NCI-H69 (cell line): ENCODE measurements at places on chromosomes 6 and 20.
A peak's percentile ranks its signal among the peaks of the same experiment; 100 is the strongest.

DNA sequence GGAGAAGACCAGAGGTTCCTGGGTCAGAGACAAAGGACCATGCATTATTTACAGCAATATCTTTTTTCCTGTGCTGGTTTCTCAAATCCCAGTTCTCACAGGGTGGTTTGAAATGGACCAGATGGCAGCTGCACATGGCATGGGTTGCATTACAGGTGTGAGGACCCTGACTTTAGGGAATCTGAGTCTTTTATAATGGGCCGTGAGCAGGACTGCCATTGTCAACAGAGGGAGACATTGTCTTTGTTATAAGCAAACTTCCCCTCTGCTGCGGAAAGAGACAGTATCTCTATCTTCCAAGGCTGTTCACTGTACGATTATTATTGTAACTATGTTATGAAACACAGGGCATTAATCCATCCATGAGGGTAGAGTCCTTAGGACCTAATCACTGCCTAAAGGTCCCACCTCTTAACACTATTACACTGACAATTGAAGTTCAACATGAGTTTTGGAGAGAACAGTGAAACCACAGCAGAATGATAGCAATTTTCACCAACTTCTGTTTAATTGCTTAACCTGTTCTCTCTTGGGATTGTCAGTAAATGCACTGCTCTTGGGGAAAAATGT, 156.1 kb upstream of the AGPAT4 start:
- DNase-seq = peak; percentile 50

- peak; percentile 67 for DNase-seq
Measured at GRCh38 chr6:145569140-145569539, 166.2 kb downstream of the EPM2A start.

DNA sequence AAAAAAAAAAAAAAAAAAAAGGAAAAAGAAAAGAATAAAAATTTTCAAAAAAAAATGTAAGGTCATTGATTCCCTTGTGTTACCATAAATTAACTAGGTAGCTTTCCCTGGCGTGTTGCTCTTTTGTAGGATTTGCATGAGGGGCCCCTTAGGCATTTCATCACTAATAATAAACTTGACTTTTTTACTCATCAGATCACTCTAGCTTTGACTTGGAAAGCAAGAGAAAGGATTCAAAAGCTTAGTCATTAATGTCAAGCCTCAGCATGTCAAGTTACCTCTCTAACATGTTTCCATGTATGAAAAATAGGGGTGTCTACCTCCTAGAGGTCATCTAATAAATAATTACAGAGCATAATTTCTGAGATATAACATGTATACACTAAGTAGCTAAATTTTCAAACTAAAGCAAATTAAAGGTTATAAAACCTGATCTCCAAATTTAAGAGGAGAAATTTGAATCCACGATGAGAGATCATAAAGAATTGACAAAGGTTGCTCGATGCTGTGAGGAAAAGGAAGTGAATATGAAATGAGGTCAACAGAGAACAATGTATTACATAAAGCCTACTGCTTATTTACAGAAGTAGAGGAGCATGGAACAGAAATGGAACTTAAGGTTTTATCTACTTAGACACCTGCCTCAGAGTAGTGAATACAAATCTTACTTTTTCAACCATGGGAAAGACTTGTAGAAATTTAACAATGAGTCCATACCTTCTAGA, 86.8 kb downstream of the ARHGAP18 start:
- no peak for DNase-seq

- no peak for DNase-seq
Measured at GRCh38 chr6:73471686-73472290, 10.3 kb downstream of the MTO1 start.

DNA sequence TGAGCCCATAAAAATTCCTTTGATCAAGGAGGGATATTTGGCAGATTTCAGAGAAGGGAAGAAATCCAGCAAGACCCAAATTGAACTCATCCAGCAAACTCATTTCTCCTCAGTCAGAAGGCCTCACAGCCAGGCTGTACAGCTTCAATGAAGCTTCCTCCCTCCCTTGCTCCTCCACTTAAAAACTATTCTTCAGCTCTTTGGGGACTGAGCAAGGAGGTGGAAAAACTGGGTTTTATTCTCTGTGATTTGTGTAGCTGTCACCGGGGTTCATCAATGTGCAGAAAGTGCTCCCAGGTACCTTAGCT, 158.7 kb upstream of the ZNF184 start:
- no peak for DNase-seq

DNA sequence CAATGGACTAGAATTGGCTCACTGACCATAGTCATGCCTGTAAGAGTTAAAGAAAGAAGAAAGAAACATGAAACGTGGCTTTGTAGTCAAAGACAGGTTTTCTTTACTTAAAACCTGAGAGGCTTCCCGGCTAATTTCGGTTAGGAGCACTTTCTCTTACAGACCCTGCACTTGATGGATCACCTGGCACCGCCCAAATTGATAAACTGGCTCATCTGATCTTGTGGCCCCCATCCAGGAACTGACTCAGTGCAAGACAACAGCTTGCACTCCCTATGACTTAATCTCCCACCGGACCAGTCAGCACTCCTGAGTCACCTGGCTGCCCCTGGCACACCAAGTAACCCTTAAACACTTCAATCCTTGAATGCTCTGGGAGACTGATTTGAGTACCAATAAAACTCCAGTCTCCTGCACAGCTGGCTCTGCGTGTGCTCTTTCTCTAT, 12.3 kb downstream of the TMEM14B start:
- peak; percentile 27 for DNase-seq

- no peak for DNase-seq
Measured at GRCh38 chr20:36856195-36856594, 19.7 kb upstream of the TLDC2 start.

GRCh38 chr6:136983687-136984086, 61.1 kb downstream of the IL20RA start:
- DNase-seq = no peak

- no peak for DNase-seq
Measured at GRCh38 chr20:49343246-49343645, 65.4 kb upstream of the ZNFX1 start.

- DNase-seq = no peak
Measured at GRCh38 chr6:11908436-11909105, 103.5 kb upstream of the HIVEP1 start.

GRCh38 chr20:33721391-33722140, 1.5 kb upstream of the PXMP4 start:
- no peak for DNase-seq
